ENCODE measurements at places on chromosomes 7 and 10.

- peak; percentile 60 for DNase-seq
Observed at GRCh38 chr10:100653957-100654781, 91.2 kb upstream of the PAX2 start.

GRCh38 chr10:130427216-130427722, 291.1 kb downstream of the GLRX3 start:
- DNase-seq, result no peak

DNA sequence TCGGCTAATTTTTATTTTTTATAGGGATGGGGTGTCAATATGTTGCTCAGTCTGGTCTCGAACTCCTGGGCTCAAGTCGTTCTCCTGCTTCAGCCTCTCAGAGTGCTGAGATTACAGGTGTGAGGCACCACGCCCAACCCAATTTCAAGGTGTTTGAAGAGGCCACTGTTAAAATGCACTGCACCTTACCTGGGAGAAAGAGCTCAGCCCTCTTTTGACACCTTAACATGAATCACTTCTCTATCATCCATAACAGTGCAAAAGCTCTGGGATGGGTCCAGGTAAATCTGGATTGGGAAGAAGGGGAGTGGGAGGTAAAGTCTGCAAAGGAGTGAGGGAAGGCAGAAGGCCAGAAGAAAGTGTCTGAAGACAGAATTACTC, 557 bp upstream of the ZNF282 start:
- DNase-seq, result no peak

DNA sequence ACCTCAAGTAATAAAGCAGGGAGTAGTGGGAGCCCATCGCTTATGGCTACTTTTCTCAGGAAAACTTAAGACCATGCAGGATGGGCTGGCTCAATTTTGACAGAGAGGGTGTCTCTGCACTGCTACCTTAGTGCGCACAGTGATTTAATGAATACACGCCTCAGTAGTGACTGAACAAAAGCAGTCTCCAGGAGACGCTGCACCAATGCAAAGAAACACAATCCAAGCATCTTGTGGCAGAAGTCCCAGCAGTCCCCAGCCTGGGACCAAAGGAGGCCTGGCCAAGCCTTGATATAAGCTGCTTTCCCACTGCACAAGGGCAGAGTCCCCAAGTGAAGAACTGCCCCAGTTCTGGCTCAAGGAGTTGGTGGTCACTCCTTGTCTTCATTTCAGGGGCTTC, 368.9 kb downstream of the KCNMA1 start:
- no peak for DNase-seq

GRCh38 chr7:155254018-155254417, 43.7 kb upstream of the INSIG1 start:
- no peak for DNase-seq

- DNase-seq, result no peak
Observed at GRCh38 chr7:157477550-157478212, 140.9 kb downstream of the DNAJB6 start.

DNA sequence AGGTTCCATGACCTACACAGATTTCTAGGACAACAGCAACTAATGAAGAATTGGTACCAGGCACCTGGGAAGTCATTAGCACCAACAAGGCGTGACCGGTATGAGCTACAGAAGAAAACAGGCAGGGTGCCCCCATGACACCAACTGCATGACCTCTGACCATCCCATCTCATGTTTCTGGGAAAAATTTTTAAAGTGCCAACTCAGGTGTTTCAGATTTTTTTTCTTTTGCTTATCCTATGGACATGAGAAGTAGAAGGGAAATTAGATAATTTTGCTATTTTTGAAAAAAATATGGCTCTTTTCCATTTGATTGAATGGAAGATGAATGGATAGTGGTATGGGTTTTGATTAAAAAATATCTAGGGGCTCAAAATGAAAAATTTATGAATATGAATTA, 154.8 kb downstream of the NRCAM start:
- DNase-seq, result no peak

- DNase-seq, result no peak
Observed at GRCh38 chr10:114822444-114823076, 980 bp downstream of the FHIP2A start.

GRCh38 chr7:142603870-142604448, 145.3 kb upstream of the PRSS1 start:
- peak; percentile 11 for DNase-seq

DNA sequence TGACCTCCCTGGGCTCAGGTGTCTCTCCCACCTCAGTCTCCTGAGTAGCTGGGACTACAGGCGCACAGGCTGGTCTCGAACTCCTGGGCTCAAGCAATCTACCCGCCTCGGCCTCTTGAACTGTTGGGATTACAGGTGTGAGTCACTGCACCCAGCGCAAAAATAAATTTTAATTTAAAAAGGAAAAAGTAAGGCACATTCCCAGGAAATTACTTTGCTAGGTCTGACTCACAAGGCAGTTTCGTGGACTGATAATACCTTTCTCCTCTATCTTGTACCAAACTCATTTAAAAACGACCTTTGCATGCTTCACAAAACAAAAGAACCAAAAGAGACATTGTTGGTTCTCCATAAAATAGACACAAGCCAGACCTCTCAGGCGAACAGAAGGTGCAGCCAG, 29.7 kb downstream of the PARP12 start:
- DNase-seq, result no peak

DNA sequence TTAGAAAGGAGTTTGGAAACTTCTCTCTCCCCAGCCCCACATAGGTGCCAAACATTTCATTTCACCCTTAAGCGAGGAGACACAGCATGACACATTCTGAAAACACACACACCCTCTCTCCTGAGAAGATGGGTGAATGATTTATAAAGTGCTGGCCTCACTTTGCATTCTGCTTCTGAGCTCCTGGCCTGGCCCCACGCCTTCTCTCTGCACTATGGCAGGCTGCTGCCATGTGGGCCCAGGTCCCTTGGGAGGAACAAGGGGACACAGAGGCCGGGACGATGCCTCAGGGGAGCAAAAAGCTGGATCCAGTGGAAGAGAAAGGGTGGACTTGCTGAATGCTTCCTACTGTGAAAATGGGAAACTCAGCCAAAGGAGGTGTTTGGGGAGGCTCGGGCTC, 56.0 kb downstream of the CPXM2 start:
- DNase-seq, result no peak

- DNase-seq, result no peak
Observed at GRCh38 chr10:102946992-102947391, 28.9 kb downstream of the CNNM2 start.

DNA sequence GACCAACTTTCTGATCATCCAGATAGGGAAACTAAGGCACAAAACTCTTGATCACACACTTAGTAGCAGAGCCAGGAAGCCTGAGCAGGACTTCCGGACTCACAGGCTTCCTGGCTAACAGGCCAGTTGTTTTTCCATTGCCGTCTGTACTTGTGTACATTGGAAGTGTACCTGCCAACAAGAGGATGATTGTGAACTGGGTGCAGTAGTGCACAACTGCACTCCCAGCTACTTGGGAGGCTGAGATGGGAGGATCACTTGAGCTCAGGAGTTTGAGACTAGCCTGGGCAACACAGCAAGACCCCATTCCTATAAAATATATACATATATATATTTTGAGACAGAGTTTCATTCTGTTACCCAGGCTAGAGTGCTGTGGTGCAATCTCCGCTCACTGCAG, 35.2 kb upstream of the OTUD1 start:
- DNase-seq, result no peak

- DNase-seq, result no peak
Observed at GRCh38 chr10:106960812-106961211, 203.7 kb downstream of the SORCS1 start.

DNA sequence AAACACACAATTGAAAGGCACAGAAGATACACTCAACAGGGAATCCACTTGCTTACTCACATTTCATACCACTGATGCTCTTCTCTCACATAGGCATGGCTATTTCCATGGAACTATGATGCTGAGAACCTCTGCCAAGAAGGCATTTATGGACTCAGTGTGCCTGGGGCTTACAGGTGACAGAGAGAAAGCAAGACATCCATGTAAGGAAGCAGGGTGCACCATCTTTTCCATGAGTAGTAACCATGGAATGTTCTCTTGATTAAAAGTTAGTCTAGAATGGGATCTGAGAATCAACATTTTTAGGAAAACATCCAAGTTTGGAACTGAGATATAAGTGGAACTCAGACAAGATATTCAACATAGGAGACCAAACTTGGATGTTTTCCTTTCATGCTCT, 52.5 kb upstream of the MACC1 start:
- no peak for DNase-seq

GRCh38 chr7:16171928-16172327, 249.4 kb downstream of the CRPPA start:
- DNase-seq, result no peak

- DNase-seq, result no peak
Observed at GRCh38 chr7:139099172-139099947, 10.2 kb downstream of the ZC3HAV1 start.

DNA sequence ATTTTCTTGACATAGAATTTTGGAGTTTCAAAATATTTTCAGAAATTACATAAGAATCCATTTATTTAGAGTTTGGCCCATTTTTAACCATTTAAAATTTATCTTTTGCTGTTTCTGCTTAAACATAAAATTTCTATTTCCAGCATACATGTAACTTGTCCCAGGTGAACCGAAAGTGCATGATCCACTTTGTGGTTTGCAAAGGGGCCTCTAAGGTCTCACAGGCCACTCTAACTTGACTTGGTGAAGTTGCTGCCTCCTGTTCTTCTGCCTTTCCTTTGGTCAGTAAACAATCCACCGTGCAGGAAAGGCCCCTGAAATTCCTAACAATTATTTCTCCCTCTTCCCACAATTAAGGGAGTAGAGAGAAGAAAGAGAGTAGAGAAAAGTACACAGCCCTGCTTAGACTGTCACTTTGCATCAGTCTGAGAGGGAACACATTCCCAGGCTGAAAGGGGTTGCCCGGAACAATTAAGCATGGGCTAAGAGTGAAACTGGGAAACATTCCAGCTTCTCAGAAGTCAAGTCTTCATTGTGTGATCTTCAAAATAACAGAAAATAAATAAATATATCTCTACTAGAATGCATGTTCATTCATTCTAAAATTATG, 79.5 kb upstream of the SEMA3A start:
- DNase-seq, result no peak

GRCh38 chr7:116227678-116228239, 17.4 kb downstream of the TES start:
- DNase-seq, result no peak

DNA sequence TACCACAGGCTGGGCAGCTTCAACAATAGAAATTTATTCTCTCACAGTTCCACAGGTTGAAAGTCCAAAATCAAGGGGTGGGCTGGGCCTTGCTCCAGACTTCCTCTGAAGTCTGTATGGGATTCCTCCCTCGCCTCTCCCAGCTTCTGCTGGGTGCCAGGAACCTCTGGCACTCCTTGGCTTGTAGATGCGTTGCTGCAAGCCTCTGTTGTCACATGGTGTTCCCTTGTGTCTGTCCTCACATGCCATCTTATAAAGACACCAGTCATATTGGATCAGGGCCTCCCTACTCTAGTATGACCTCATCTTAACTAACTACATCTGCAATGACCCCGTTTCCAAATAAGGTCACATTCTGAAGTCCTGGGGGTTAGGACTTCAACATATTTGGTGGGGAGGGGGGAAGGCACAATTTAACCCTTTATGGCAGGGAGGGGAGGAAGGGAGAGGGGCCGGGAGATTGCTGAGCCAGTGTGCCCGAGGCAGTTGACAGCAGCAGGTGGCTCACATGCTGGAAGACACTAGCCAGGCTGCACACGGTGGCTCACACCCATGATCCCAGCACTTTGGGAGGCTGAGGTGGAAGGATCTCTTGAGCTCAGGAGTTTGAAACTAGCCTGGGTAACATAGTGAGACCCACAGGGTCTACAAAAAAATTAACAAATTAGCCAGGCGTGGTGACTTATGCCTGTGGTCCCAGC, 18.8 kb downstream of the ZNF282 start:
- DNase-seq, result no peak

GRCh38 chr7:39927018-39927417, 23.0 kb upstream of the CDK13 start:
- no peak for DNase-seq

DNA sequence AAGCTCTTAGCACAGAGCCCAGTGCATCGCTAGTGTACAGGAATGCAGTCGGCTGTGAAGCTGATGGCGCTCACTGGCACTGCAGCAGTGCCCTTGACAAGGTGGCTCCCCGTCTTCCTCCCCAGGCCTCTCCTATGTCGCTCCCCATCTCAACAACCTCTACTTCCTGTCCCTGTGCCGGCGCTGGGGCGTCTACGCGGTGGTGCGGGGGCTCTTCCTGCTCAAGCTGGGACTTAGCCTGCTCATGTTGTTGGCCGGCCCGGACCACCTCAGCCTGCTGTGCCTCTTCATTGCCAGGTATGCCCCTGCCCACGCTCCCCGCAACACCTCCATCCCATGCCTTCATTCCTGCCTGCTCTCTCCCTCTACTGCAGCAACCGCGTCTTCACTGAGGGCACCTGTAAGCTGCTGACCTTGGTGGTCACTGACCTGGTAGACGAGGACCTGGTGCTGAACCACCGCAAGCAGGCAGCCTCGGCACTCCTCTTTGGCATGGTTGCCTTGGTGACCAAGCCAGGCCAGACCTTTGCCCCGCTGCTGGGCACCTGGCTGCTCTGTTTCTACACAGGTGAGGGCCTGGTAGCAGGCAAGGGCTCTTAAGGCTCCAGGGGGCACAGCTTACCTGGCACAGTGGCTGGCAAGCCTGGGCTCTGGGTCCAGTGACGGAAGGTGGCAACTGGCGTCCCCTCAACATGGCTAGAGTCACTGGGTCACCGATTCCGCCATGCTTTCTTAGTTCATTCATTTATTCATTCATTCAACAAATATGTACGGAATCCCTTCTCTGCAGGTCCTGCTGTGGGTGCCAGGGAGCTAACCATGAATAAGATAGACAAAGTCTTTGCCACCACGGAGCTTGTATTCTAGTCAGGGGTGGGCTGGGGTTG, 22.3 kb upstream of the C10orf95 start:
- DNase-seq, result no peak

GRCh38 chr10:75887992-75888680, 456.7 kb downstream of the LRMDA start:
- no peak for DNase-seq

GRCh38 chr7:155094636-155095135, 24.6 kb downstream of the HTR5A start:
- no peak for DNase-seq

GRCh38 chr7:126016722-126017121, 1087.1 kb upstream of the POT1 start:
- no peak for DNase-seq

DNA sequence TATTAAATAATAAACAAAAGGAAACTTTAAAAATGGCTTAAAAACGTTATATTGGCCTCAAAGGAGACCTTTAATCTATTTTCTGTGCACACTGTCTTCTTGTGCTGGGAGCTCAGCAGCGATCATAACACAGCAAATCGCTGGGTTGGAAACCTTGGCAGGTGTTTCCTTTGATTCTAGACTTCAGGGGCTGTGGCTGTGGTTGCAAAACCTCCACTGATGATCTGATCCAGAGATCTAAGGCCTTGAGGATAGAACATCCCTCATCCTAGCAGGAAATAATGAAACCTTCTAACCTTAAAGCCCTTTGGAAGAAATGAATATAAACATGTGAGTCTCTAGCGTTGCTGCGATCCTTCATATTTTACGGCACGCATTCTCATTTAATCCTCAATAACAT, 29.8 kb downstream of the CDHR3 start:
- DNase-seq, result no peak

GRCh38 chr10:97598407-97599271, 9.1 kb downstream of the C10orf62 start:
- DNase-seq, result no peak
